Transverse colon (tissue), 4 donors: ENCODE measurements at places on chromosomes 7 and 10.

GRCh38 chr7:78306634-78307033 lies 508.1 kb downstream of the PHTF2 start:
- no peak for DNase-seq

DNA sequence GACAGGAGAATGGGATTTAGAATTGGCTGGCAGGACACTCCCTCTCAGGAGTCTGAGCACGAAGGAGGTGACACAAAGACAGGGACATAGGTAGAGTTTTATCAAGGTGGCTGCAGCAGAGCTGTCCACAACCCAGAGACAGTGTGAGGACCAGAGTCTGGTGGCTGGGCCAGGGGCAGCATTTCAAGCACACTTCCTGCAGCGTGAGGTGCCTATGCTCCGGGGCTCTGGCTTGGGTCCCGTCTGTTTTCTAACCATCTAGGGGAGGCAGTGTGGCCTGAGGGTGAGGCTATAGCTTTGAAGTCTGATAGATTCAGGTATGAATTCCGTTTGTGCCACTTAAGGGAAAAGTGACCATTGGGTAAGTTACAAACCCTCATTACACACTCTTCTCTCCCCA lies 222.7 kb upstream of the ZMIZ1 start:
- DNase-seq = no peak

DNA sequence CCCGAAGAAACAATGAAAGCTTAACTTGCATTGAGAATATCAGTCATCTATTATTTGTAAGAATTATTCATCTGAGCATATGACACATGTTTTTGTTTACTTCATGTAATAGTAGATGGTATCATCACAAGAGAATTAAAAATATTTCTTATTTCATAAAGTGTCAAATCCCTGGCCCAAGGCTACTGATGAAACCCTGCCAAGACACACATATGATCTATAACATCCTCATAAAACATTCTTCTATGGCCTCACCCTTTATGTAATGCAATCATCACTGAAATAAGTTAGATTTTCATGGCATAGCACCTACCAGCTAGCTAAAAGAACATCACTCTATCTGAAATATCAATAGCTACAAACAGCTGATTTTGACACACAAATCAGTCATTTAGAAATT lies 385.6 kb upstream of the PHF14 start:
- DNase-seq = no peak

- no peak for DNase-seq
Measured at GRCh38 chr10:12758271-12758670, 243.2 kb downstream of the CCDC3 start.

GRCh38 chr10:30103595-30104320 lies 44.4 kb upstream of the JCAD start:
- DNase-seq = no peak

DNA sequence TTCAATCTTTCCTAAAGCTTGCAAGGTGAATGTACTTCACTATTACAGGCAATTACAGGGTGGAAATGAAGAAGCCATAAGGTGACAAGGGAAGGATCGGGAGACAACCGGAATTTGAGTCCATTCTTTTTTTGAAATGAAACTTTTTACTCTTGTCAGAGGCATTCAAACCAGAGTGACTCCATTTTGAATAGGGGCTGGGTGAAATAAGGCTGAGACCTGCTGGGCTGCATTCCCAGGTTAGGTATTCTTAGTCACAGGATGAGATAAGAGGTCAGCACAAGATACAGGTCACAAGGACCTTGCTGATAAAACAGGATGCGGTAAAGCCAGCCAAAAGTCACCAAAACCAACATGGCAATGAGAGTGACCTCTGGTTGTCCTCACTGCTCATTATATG lies 363.3 kb downstream of the TYW1 start:
- DNase-seq = no peak

DNA sequence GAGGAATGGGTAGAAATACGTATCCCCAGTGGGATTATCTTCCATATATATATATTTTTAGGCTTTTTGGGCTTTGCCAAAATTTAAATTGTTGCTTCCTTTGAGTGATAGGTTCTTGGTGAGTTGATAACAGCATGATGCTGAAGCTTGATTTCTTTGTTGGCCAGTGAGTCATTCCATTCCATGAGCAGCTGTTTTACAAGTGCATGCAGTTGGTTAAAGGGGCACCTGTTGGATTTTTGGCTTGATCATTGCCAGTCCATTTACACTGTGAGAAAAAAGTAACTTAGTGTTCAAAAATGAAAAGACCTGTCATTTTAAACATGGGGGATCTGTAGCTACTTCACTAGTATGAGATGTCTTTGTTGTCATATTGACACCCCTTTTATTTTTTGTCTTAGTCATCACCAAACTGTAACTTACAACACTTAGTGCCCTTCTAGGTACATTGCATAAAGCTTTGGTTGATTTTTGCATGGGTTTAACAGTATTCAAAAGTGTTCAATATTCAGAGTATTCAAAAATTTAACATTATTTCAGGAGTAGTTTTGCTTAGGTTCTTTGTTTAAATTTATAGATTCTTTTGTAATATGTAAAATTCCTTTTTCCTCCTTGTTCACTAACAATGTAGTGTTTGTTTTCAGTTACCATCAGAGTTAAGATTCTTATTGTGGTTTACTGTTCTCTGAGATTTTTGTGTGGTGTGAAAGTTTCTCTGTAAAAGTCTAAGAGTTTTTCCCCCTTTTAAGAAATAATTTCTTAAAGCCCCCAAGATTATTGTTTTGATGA lies 8.8 kb downstream of the AKAP9 start:
- no peak for DNase-seq

GRCh38 chr10:72058989-72059842 lies 29.1 kb downstream of the SPOCK2 start:
- DNase-seq = no peak

DNA sequence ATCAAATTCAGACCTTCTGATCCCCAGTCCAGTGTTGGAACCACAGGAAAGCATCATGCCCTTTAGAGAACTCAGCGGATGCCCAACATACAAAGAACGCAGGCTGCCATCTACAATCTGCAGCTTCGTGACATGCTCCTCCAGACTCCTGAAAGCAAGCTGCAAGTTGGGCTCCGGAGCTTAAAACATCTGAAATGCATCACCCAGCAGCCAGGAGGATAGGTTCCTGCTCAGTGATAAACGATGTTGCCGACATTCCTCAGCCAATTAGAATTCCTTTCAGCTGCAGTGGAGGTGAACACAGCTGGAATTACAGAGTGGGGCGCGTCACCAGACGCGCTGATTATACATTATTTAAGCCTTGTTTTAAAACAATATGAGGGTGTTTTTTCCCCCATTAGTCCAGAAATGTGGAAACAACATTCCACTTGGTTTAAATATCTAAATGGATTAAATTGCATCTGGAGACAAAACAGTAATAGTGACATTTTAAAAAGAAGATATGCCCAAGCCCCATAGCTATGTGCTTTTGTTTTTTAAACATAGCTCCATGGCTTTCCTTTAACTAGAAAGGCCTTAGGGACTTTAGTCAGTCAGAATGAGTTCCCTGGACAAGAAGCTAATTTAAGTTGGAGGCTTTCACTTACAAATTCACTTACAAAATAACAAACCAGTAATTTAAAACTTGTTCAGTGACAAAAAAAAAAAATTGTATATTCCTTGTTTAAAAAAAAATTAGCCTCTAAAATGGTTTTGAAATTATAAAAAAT lies 6.3 kb downstream of the SMURF1 start:
- DNase-seq = no peak

DNA sequence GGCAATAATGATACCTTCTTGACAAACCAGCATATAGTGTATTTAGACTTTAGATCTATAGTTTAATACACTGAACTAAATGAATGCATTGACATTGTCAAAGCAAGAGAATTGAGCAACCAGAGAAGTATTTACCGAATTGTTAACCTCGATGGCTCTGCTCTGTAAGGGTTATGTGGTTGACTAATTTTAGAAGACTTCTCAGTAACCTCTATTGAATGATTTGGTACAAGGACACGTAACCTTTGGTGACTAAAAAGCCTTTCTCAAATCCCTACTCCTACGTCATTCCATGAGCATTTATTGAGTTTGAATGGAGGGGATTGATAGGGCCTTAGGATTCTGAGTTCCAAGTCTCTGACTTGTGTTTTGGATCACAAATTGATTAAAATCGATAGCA lies 67.6 kb downstream of the MDFIC start:
- no peak for DNase-seq

GRCh38 chr10:120041807-120042559 lies 149.5 kb downstream of the SEC23IP start:
- DNase-seq = no peak

GRCh38 chr7:30975256-30975899 lies 11.6 kb downstream of the GHRHR start:
- no peak for DNase-seq

- DNase-seq = no peak
Measured at GRCh38 chr10:131111007-131111406, 200.5 kb downstream of the TCERG1L start.

- DNase-seq = no peak
Measured at GRCh38 chr10:68562661-68563570, 2.8 kb downstream of the TET1 start.

GRCh38 chr7:116209561-116210070 lies 723 bp upstream of the TES start:
- DNase-seq = no peak

GRCh38 chr7:1080252-1080920 lies 7.5 kb upstream of the GPER1 start:
- no peak for DNase-seq

DNA sequence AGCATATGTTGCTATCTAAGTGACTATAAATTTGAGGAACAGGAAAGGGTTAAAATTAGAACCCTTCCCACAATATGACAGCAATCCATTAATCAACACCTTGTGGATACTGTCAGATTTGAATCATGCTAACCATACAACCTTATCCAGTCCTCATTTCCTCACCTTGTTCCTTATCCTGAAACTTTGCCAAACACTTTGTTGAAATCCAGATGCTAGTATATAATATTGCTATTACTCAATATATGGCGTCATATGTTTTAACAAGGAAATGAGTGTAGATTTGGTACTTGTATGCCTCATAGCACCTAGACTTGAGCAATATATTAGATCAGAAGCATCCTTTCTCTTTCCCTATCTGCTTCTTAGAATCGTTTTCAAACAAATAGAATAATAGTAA lies 66.3 kb upstream of the SLC25A13 start:
- no peak for DNase-seq

GRCh38 chr7:66110856-66111255 lies 3.8 kb upstream of the CRCP start:
- DNase-seq = no peak

- DNase-seq = no peak
Measured at GRCh38 chr10:71368643-71369042, 28.1 kb upstream of the CDH23 start.

GRCh38 chr7:54738737-54739136 lies 20.3 kb downstream of the SEC61G start:
- DNase-seq = no peak

DNA sequence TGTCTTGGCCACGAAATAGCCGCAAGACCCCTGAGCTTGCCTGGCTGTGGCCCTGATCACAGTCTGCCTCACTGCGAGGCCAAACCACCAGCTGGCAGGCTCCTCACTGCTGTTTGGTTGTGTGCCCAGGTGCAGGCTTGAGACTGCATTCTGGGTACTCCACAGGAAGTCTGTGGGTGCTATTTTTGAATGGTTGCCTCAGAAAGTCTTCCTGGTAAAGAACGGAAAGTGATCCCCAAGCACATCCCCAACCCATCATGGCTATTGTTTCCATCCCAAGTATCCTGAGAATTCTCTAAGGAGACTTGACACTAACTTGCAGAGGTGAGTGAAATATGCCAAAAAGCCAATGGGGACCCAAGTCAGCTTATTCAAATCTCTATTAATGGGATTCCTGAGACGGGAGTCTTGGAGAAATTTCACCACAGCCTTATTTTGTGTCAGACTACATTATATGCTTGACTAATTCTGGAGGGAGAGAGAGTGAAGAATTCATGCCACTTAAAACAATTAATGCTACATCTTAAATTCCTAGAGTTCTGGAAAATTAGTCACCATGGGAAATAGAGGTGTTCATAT lies 170.9 kb downstream of the RAMP3 start:
- no peak for DNase-seq

DNA sequence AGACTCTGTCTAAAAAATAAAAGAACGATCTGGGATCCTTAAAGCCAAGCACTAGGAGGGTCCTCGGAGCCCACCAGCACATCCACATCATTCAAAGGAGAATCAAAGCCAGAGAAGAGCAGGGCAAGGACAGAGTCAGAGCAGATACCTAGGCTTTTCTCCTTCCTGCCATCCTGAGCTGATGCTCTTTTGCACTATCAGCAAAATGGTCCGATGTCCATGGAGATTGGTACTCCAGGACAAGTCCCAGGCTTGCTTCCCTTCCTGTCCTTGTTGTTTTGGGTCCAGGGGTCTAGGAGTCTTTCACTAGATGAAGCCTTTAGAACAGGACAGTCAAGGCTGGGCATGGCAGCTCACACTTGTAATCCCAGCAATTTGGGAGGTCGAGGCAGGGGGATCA lies 58.0 kb upstream of the ELN start:
- no peak for DNase-seq

DNA sequence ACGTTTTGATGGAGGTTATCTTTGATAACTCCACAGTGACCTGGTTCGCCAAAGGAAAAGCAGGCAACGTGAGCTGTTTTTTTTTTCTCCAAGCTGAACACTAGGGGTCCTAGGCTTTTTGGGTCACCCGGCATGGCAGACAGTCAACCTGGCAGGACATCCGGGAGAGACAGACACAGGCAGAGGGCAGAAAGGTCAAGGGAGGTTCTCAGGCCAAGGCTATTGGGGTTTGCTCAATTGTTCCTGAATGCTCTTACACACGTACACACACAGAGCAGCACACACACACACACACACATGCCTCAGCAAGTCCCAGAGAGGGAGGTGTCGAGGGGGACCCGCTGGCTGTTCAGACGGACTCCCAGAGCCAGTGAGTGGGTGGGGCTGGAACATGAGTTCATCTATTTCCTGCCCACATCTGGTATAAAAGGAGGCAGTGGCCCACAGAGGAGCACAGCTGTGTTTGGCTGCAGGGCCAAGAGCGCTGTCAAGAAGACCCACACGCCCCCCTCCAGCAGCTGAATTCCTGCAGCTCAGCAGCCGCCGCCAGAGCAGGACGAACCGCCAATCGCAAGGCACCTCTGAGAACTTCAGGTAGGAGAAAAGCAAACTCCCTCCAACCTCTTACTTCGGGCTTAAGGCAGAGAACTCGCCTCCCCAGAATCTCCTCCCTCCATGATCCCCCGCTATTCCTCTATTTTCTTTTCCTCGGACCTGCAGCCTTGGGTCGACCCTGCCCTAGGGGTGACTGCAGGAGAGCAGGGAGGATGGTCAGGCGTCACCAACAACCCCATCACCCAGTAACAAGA lies at the start of gene SERPINE1:
Gene SERPINE1, plus strand, starts transcription at position 454 of the 809 bp plus-strand sequence. CDS start 1,290 bp downstream, outside the sequence.
- DNase-seq = peak; percentile 74

- peak; percentile 80 for DNase-seq
Measured at GRCh38 chr10:132399117-132400035, 2.4 kb downstream of the PWWP2B start.

DNA sequence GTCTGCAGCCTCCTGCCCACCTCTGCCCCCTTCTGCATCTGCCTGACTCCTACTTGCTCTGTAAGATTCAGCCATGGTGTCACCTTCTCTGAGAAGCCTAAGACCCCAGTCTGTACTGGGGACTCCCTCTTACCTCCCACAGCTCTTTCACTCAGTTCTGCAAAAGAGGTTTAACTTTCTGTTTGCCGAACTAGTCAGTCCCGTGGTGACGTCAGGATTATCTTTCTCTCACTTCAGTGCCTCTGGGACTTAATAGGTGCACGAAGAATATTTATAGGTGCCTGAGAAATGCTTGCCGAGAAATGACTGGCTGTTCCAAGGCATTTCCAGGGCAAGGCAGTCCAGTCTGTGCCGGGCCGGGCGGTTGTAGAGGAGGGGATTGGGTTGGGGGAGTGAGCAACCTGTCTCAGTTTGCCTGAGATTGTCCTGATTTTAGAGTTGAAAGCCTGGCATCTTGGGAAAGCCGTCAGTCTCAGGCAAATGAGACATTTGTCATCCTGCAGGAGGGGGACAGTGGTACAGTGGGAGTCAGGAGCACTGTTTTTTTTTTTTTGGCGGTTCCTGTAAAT lies 227.5 kb upstream of the NPVF start:
- DNase-seq = no peak
